Glomerular endothelial cell (primary cell): ENCODE measurements at places on chromosomes 2 and 18. TPM values are rescaled to one million over a fixed set of nuclear protein-coding genes. Genes with fewer than 3 reads are reported as not detected.
A peak's percentile ranks its signal among the peaks of the same experiment; 100 is the strongest.

Gene TTR
- not detected in 2 replicates for total RNA-seq

Gene EFR3B
- 0.92 and 1.5 TPM in 2 replicates for total RNA-seq

Gene MROH2A
- total RNA-seq: not detected in 2 replicates

Gene TIGD1
- total RNA-seq: 2.4 and 3.8 TPM in 2 replicates

Gene CDH2
- total RNA-seq: 47.9 and 104 TPM in 2 replicates

Gene HOXD9
- total RNA-seq: 4.7 and 7.6 TPM in 2 replicates

Gene SH3RF3
- total RNA-seq: 32.5 and 35.8 TPM in 2 replicates

Gene RAB17
- 0.39 and 1.5 TPM in 2 replicates for total RNA-seq

Gene SOX11
- 12.1 and 12.7 TPM in 2 replicates for total RNA-seq

Gene RAB27B
- 0.15 and 0.99 TPM in 2 replicates for total RNA-seq

Gene STPG4
- total RNA-seq: not detected in 2 replicates

DNA sequence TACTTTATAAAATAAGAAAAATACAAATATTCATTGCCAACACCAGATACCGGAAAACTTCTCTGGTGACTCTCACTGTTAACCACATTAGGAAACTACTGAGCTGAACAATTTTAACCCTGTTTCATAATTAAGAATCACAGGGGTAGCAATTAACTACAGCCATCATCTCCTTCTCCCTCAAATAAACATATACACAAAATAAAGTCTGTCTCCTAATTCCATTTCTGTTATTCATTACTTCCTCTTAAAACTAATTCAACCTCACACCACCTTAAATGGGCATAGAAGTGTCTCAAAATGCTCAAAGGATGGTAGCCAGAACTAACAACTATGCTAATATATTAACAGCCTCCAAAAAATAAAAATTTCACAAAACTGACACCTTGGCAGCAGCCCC is 60.7 kb downstream of the ACVR1 start:
- no peak for DNase-seq

- DNase-seq: no peak
Observed at GRCh38 chr2:231613331-231613662, 20.6 kb downstream of the TEX44 start.

- no peak for DNase-seq
Observed at GRCh38 chr2:20737505-20737904, 70.6 kb downstream of the GDF7 start.

- no peak for DNase-seq
Observed at GRCh38 chr2:213021971-213022899, 129.2 kb downstream of the IKZF2 start.

GRCh38 chr2:45844796-45845457 is 193.5 kb downstream of the PRKCE start:
- no peak for DNase-seq

- no peak for DNase-seq
Observed at GRCh38 chr2:111227716-111228141, 107.0 kb downstream of the BCL2L11 start.

- peak; percentile 89 for DNase-seq
Observed at GRCh38 chr18:55322178-55322735, 265.7 kb downstream of the TCF4 start.

- DNase-seq: no peak
Observed at GRCh38 chr2:105903051-105903674, 158.5 kb downstream of the NCK2 start.

- DNase-seq: no peak
Observed at GRCh38 chr2:24049485-24050021, at the start of gene FKBP1B. Gene FKBP1B (plus strand): TSS chr2:24049741. CDS start chr2:24049850, 109 bp downstream.

DNA sequence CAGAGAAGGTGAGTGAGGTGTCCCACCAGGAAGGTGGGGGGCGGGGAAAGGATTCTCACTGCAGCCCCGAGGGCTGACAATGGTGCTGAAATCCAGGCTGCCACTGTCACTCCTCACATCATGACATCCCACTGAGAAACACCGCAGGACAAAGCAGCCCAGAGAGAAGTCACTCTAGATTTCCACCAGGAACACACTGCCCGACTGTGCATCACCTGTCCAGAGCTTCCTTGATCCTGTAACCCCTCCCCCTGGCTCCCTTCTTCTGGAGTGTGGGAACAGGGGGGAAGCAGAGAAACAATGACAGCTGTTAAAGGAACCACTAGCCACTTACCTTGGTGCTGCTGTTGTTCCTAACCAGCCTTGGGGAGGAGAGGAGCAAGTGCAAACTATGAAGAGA is 69.9 kb downstream of the MRO start:
- no peak for DNase-seq

DNA sequence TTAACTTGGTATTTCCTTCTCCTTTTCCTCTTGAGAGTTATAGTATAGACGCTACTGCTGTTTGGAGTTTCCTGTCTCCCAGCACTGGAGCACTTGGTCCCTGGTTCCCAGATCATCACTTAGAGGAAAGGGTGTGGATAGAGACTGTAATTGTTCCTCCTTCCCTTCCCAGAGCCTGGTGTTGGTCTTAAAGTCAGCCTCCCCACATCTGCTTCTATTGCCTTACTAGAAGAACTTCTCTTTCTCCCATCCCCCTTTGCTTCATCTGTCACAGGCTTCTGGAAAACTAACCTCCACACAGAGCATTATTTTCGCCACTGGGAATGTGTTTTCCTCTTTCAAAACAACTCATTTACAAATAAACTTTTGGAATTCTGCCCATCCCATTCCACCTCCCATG is 131.0 kb downstream of the CCDC85A start:
- no peak for DNase-seq

DNA sequence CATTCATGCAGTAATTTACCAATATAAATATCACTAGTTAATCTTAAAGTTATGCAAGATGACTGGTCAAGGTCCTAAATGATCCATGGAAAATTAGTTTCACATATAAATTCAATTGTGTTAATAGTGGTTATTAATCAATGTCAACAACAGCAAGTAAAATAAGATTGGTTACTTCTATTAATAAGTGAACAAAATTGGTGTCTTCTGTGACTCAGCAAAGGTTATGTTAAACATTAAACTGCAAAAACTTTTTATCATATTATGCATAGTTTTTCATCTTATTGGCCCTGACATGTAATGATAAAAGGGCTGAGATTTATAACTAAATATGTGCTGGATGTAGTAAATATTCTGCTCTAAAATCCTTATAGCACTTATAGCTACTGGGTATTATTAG is 359.0 kb upstream of the UBE2E3 start:
- DNase-seq: no peak

DNA sequence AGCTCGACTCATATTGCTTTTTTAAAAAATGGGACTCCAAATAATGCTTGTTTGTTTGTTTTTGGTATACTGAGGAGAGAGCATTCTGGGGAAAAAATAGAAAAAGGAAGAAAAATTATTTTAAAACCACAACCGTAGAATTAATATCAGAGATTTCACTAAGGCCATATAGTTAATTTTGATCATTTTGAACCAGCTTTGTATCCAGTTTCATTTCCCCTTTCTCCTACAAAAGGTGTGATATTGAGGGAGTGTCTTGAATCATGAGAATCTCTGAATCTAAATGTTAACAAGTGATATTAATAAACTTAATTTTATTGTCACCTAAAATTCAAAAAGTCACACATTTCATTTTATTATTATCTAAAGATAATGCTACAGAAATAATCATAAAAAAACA is 198.5 kb upstream of the GALNT5 start:
- no peak for DNase-seq

DNA sequence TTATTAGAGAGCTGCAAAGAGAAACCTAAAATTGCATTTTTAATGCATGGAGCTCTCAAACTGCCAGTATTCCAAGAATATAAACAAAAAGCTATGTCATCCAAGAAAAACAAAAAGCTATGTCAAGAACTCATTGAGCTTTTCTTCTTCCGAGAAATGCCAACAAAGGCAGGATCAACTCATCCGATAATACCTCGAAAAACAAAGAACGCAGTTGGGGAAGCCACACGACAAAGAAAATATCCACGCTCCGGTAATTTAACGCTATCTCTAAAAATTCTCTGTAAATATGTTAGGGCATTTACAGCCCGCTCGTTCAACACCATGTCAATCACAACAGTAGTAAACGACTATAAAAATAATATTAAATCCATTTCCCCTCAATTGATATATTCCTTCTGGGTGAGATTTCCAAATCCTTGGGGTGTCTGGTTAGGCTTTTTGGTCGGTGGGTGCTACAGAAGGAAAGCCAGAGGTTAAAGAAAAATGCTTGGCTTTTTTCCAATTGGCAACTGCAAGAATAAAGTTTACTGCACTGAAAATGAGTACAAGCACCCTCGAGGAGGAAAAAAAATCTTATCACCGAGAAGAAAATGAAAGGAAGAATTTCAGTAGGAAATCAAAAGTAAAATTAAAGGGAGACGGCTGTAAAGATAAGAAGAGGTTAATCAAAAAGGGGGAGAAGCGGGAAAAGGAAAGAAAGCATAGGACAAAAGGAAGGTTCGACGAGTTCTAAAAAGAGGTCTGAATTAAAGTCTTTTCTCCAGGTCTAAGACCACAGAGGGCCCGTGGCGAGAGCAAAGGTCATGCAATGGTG is 856 bp downstream of the TIA1 start:
- no peak for DNase-seq

GRCh38 chr18:11960743-11961380 is 20.4 kb upstream of the IMPA2 start:
- DNase-seq: no peak

DNA sequence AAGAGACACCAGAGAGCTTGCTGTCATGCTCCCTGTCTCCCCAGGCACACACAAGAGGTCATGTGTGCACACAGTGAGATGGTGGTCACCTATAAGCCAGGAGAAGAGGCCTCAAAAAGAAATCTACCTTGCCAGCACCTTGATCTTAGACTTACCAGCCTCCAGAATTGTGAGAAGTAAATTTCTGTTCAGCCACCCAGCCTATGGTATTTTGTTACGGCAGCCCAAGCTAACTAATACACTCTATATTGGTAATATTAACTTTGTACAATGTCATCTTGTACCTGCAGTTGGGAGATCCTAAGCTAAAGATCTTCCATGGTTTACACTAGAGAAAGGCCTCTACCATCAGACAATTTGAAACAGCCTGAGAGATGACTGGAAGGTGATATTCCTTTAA is 21.2 kb downstream of the RTN4 start:
- no peak for DNase-seq

GRCh38 chr2:76584474-76584873 is 873.8 kb upstream of the GCFC2 start:
- no peak for DNase-seq

DNA sequence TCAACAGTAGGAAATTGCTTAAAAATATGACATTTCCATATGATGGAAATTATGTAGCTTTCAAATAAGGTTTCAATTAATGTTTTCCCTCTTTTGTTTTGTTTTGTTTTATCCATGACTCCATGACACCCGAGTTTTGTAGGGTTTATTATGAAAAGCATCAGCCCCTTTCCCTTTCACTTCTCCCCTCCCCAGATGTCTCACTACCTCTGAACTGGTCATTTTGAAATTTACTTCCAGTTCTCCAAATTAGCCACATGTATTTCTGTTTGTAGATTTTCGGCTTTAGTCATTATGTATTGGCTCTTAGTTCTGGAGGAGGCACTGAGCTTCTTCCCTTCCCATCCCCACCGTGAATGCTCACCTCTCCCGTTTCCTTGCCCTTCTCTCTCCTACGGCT is 18.6 kb upstream of the VPS4B start:
- no peak for DNase-seq

- DNase-seq: no peak
Observed at GRCh38 chr2:180571559-180571958, 408.8 kb upstream of the UBE2E3 start.

- no peak for DNase-seq
Observed at GRCh38 chr18:49048396-49049020, 97.7 kb upstream of the SMAD7 start.

DNA sequence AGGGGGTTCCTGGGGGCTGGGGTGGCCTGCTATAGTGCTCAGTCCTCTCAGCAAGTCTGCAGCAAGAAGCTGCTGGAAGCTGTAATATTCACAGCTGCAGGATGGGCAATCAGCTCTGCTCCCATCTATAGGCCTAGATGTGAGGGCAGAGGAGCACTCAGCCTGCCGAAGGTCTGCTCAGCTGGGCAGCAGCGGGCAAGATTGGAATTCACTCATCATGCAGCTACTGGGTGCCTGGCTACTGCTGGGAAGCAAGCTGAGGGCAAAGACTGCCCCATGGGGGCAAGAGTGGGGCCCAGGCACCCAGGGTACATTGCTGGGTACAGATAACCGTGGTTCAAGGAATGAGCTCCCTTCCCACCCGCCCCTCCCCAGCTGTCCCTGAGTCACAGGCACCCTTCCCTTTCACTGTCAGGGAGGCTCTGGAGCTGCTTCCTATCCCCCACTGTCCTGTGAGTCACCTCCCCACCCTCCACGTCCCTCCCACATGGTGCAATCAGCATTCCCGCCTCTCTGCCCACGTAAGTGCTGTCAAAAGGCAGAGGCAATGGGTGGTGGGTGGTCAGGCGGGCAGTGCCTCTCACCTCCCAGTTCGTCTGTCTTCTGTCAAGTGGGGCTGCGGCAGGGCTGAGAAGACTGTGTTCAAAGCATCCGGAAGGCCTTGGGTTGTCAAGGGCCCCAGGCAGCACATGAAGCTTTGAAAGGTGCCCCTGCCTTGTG is 169.2 kb downstream of the TRIM43 start:
- DNase-seq: no peak

DNA sequence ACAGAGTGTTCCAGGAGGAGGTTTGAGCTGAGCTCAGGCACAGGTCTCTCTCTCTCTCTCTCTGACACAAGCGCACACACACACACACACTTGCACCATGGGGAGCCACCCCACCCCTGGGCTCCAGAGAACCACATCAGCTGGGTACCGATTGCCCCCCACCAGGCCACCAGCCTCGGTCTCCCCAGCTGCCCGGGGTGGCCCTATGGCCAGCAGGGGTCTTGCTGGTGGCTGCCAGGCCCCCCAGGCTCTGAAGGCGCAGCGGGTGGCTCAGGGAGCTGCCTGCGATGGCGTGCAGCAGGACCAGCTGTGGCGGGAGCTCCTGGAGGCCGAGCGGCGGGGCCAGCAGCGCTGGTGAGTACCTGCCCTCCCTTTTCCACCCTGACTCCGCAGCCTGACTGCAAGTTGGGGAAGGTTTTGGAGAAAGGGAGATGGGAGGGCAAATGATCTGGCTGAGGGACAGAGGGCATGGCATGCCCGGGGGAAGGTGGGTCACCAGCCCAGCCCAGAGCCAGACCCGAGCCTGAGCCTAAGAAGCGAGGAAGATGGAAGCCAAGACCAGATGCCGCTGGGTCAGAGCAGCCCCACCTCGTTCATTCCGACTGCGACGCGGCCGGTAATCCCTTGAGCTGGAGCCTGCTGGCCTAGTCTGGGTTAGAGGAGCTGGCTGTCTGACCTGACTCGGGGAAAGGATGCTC is 21.9 kb upstream of the SLC66A3 start:
- DNase-seq: no peak
